ENCODE measurements at places on chromosomes 16 and 17.

GRCh38 chr16:71552698-71553503, 24.0 kb downstream of the TAT start:
- DNase-seq: no peak

GRCh38 chr16:20906341-20907255, 6.0 kb downstream of the LYRM1 start:
- DNase-seq: no peak

DNA sequence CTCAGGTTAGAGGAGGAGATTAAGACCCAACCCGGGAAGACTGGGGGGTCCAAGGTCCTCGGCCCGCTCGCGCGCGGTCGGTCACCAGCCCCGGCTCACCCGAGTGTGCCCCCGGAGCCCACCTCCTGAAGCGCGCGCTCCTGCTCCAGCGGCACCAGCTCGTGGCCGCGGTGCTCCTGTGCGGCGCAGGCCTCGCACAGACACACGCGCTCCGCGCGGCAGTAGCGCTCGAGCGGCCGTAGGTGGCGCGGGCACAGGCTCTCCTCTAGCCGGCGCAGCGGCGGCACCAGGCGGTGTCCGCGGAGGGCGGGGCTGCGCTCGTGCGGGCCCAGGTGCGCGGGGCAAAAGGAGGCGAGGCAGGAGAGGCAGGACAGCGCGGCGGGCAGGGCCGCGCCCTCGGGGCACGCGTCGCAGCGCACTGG, 618 bp downstream of the TRIM47 start:
- DNase-seq: peak; percentile 65

GRCh38 chr17:55325406-55325805, 60.6 kb downstream of the HLF start:
- DNase-seq: no peak

DNA sequence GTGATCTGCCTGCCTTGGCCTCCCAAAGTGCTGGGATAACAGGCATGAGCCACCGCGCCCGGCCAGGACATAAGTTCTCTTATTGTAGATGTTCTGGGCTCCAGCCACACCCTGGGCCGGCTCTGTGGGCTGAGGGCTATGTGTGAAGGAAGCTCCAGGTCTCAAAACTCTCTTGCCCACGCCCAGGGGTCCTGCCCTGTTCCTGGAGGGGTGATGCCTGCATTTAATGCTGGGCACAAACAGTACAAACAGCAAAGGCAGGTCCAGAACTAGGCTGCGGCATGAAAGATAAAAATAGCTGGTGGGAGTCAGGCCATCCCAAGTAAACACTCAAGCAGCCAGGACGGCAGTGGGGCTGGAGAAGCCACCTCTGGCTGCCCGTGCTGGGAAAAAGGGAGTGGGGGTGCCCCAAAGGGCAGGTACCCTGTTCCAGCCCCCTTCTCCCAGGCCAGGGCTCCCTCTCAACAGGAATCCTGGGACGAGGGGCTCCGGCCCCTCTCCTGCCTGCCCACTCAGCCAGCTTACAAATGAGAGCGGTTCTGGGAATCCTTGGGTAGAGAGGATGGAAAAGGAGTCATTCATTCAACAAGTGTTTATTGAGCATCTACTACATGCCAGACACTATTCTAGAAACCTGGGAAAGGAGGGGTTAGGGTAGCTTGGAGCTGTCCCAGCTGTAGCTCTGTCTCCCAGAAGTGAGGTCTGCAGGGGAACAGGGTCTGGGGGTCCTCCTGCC, 4.6 kb downstream of the TRIM47 start:
- DNase-seq: no peak

DNA sequence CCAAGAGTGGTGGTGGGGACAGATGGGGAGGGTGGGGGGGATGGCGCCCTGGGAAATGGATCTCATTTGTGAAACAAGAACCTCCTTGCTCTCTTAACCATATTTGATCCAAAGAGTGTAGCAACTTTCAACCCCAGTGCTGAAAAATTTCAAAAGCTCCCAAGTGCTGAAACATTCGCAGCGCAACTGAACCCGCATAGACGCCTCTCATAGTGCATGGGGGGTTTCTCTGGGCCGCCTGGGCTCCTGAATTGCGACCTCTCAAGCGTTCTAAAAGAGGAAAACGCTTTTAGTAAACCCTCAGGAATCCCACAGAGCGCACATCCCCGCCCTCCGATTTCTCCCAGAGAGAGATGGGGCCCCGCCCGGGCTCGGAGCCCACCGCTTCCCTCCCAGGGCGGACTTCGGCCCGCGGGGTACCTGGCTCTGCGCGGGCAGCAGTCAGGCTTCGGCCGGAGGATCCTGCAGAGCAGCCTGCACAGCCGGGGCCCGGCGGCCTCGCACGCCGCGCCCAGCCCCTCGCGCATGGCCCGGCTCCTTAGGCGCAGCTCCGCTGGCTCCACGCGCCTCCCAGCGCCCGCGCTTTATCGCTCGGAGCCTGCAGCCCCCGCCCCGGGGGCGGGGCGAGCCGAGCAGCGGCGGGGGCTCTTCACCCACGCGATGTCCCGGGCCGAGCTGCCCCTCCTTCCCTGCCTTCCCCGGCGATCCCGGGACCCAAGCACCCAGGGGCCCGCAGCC, 7.0 kb downstream of the NOS2 start:
- DNase-seq: no peak

- DNase-seq: peak; percentile 44
Measured at GRCh38 chr17:29291163-29291752, 2.7 kb downstream of the NUFIP2 start.

DNA sequence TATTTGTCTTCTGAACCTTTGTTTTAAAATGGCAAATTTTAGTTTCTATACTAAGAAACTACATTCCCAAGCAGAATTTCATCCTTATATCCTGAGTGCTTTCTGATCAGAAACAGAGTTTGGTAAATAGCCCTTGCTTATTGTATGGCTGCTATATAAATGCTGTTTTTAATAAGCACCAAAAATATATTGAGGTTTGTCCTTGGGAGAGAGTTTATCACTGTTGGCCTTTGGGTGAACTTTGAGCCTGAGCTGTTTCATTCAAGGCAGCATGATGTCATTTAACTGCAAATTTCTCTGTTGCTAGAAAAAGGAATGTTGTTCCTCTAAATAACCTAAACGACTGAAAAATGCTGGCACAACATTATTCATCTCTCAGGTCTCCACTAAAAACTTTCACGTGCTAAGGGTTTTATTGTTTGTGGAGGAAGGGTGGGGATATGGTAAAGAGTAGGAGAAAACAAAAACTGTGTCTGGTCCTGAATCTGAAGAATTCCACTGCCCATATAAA, 334.3 kb upstream of the TBX2 start:
- no peak for DNase-seq

DNA sequence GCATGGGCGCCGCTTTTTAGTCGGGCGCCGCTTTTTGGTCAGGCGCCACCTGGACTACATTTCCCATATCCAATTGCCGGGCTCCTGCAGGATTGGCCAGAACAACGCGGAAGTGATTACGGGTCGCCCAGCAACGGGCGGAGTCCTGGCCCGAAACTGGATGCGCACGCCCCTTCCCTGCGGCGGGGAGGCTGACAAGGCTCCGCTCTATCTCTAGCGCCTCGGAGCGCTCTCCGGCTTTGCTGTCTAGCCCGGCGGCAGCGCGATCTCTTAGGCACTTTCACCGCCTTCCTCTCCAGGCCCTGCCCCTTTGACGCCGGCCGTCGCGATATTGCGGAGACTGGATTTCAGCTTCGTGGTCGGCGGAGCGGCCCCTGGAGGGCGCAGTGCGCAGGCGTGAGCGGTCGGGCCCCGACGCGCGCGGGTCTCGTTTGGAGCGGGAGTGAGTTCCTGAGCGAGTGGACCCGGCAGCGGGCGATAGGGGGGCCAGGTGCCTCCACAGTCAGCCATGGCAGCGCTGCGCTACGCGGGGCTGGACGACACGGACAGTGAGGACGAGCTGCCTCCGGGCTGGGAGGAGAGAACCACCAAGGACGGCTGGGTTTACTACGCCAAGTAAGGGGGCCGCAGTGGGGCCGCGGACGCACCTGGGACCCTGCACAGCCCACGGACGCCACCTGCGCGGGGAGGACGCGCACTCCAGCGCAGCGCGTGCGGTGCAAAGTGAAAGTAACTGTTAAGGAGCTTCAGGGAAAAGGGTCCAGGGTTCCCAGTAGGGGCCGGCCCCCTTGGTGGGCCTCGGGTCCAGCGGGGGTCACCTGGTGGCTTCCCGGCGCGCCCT, at the start of gene WWOX:
WWOX (plus strand) TSS at position 384 of the 841 bp plus-strand sequence.
- peak; percentile 97 for DNase-seq

DNA sequence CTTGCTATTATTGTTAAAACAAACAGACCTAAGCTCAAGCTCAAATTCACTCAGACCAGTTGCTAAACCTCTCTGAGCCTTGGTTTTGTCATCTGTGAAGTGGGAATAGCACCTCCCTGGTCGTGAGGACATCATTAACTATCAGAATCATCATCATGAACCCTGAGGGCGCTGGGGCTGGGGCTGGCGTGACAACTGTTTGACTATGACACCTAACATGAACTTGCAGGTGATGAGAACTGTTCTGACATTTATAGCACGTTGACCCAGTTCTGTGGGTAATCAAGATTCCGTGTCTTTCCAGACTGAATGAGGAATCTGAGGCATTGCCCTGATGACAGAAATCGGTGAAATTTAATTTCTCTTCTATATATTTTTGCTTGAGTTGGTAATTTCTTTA, 71.3 kb upstream of the CDH5 start:
- no peak for DNase-seq

DNA sequence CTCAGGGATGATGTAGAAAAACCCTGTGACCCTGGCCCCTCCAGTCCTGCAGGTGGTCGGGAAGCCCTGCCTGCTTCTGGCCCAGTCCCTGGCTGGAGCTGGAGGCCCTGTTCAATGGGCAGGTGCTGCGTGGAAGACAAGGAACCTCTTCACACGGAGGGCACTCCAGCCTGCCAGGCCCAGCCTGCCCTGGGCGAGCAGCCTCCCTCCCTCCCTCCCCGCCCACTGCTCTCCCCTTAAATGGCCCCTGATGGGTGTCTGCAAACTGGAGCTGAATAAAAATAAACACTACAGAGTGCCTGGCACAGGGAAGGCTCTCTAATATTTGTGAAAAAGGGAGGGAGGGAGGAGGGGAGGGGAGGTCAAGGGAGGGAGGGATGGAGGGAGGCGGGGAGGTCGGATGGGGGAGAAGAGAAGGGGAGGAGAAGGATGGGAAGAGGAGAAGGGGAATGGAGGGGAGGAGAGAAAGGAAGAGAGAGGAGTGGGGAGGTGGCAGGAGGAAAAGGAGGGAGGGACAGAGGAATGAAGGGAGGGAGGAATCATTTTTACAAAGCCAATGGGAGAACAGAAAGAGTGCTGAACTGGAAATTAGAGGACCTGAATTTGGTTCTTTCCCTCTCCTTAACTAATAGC, 222.8 kb upstream of the TNRC6C start:
- peak; percentile 96 for DNase-seq
